ENCODE measurements at places on chromosomes 2 and 18.

GRCh38 chr2:160920061-160920460, 240.2 kb upstream of the TANK start:
- no peak for DNase-seq

DNA sequence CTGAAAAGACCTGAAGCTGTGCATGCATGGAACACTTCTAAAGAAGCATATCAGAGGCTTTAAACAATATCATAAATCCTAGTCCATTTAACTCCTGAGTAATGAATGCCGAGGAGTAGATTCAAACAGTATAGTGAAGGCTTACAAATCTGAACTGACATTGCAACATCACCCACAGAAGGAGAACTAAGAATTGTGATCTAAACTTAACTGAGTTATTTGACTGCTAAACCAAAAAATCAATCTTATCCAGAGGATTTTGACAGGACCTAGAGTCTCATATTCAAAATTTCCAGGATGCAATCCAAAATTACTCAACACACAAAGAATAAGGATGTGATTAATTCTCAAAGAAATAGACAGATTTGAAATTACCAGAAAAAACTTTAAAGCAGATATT, 181.0 kb downstream of the SLC39A10 start:
- DNase-seq = no peak

DNA sequence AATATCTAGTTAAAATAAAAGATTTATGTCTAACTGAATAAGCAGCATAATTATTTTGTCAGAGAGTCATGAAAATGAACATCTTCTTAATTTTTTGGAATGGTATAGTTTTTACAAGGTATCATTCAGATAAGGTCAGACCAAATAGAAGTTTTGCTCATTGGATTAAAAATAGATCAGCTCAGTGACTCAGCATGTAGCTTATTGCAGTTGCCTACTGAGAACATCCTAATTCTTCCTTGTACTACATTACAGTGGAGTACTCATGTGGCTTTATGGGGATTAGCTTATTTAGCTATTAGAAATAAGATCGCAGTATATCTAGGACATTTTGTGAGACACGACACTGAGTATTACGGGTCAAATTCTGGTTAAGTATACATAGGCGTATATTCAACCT, 38.2 kb upstream of the PPM1B start:
- DNase-seq = no peak

GRCh38 chr2:32235315-32235714, 29.4 kb downstream of the NLRC4 start:
- DNase-seq = no peak

DNA sequence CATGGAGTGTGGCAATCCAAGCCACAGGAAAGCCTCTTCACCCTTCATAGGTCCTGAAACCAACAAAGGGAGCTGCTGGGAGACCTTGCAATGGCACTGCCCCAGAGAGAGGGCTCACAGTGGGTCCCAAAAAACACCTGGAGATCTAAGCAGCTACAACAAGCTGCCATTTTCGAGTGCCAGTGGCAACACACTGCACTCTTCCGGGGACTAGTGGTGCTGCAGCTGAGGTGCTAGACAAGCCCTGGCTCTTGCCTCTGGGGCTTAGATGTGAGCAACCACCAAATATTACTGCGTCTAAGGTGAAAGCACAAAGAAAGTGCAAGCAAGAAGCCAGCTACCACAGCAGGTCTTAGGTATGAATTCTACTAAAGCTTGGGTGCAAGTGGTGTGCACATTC, 192.9 kb downstream of the NOL4 start:
- no peak for DNase-seq

DNA sequence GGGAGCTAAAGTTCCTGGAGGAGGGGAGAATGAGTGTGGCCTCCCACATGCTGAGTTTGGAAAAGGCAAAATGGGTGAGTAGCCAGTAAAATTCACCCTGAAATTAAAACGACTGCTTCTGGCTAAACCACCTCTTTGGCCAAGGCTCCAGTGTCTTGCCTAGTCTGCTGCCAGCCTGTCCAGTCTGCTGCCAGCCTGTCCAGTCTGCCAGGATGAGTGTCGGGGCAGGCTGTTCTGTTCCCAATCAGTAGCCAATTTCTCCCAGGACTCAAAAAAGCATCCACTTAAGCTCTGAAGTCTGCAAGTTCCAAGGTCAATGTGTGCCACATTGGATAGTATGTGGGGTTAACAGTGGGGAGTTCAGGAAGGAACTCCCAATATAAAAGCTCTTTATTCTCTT, 134.6 kb upstream of the KLHL29 start:
- DNase-seq = no peak

GRCh38 chr2:204635478-204635877, 90.2 kb downstream of the PARD3B start:
- DNase-seq = no peak

DNA sequence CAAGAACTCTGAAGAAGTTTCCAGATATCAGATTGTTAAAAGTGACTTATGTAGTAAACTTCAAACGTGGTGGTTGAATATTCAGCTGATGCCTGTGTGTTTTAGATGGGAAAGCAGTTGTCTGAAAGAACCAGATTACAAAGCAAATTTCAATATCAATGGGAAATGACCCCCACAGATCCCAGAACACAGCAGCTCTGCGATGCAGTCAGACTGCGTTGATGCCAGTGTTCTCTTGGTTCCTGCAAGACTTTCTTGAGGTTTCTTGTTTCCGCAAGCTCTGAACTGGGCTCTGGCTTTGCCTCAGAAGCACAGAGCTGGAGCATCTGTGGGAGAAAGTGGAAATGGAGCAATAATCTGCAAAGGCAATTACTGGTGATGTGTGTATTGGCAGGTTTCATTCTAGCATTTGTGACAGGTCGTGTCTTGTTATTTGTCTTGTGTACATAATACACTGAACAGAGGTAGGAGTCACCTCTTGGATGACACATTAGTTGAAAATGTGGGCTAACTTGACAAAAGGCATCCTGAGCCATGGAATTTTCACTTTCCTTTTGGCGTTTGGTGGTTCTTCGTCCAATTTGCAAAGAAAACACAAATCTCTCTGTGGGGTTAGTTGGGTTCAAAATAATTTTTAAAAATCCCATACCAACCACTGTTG, 10.8 kb upstream of the LYPD6B start:
- no peak for DNase-seq

- no peak for DNase-seq
Observed at GRCh38 chr2:136239079-136239685, 121.2 kb upstream of the CXCR4 start.

DNA sequence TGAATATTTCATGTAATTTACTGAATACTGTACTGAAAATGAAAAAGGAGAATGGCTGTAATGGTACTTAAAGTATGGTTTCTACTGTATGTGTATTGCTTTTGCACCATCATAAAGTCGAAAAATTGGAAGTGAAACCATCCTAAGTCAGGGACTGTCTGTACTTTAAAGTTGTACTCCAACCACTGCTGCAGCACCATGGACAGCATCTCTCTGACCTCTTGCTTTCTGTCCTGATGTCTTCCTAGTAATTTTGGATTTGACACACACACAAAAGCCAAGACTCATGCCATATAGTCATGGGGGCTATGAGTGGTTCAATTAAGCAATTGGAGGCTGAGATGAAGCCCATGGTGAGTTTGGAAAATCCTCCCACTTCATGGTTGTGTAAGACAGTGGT, 256.3 kb upstream of the PKDCC start:
- DNase-seq = no peak

DNA sequence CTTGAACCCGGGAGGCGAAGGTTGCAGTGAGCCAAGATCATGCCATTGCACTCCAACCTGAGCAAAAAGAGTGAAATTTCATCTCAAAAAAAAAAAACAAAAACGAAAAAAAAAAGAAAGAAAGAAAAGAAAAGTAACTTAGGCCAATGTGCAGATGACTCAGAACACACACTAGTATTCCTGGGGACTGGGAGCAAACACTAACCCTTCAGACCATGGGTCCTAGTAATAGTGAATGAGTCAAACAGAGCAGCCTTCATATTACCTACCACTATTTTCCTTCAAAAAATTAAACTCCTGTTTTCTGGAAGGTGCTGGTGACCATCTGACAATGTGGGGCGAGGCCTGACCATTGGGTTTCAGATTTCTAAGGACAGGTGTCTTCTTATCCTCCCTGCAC, 253.4 kb downstream of the PIEZO2 start:
- DNase-seq = no peak

DNA sequence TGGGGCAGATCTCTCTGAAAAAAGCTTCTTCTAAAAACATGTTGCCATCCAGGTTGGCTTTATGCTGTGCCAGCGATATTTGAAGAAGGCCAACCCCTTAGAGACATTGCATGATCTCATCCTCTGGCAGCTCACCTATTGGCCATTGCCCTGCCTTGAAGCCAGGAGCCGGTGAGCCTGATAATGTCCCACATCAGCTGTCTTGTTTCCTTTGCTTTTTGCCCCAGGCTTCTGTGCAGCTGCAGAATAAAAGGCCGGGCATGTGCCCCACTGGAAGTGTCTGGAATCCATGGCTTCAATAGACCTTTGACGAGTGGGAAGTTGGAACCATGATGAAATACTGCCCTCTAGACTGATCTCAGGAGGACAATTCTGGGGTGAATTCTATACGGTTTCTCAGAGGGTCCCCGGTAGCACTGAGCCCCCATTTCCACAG, 523.5 kb upstream of the ZEB2 start:
- peak; percentile 23 for DNase-seq

GRCh38 chr2:9149388-9149660, 57.3 kb upstream of the ASAP2 start:
- DNase-seq = no peak

DNA sequence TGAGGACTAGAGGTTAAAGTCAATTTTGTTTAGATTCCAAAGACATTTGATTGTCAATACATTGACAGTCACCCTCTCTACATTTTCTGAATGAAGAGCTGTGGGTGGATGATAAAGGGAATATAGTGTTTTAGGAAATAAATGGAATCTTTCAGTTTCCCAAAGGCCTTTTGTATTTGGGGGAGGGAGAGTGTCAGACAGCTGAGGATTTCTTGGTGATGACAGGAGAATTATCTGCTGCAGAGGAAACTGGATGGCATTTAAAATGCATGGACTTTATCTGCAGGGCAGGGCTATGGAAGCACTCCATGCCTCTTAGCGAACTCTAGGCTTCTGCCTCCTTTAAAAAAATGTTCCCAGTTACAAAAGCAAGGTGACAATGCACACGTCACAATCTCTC, 195.1 kb downstream of the KCNS3 start:
- DNase-seq = no peak

GRCh38 chr2:225207043-225207442, 164.8 kb upstream of the DOCK10 start:
- no peak for DNase-seq

GRCh38 chr2:27356056-27356381, 545 bp downstream of the GTF3C2 start:
- DNase-seq = no peak

DNA sequence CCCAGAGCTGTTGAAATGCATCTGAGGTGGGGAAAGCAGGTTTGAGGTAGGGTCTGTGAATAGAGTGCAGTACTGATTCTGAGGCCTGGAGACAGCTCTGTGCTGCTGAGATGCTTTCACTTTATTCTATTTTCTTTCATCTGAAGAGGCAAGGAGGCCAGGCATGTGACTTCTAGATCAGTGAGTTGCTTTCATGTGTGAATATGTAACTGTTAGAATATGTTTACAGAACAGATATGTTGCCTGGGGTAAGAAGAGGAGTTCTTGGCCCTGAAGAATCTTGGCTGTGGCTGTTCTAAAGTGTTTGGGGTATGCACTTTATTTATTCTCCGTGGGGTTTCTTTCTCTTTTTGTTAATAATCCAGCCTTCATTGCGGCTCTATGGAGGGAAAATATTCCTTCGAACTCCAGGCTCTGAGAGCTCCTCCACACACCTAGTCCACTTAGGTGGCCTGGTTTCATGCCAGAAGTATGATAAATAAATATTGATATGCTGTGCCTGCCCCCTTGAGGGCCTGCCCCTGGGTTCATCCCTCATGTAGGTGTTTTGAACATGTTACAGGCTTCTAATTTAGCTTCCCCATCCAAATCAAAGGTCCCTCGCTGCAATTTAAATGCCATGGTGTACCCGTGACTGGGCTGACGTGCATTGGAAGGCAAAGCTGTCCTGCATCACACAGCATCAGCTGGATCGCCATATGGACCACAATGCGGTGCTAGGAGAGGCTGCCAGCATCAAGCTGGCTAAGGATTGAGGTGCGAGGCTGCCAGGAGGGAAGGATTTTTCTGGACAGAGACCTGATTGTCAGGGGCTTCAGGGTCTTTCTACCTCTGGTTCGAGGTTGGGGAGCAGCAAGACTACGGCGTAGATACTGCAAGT, 102.9 kb downstream of the PRKCE start:
- DNase-seq = no peak

DNA sequence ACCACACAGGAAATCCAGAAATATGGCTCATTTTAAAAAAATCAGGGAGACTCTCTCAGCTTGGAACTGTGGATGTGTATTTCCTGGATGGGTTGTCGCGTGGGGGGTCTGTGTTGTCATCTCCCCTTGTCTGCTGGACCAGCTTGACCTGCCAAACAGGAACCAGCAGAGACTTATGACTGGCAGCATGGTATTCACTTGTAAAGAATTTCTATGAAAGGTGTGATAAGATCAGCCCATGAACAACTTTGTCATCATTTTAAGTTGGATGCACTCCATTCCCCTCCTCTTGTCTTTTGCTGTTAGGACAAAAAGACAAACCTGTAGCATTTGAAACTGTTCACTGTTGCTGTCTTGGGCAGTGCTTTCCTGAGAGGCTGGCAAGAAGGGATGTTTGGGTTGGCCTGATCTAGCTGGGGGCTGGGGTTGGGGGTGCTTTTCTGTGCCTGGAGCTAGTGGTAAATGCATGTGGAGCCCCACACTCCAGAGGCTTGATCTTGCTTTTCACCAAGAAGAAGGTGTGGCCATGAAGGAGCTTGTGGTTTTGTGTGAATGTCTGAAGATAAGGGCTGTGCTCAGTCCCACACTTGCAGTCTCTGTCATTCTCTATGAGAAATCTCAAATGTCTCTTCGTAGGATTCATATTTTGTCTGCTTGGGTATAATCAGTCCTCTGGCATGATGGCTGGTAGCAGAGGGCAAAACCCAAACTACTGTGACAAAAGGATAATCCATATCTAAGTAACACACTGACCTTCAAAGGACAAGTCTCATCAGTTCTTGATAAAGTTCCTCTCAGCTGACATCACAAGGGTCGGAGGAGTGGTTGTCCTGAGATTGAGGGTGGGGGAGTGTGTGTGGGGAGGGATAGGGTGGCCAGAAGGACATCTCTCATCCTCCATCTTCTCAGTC, 39.0 kb downstream of the RALB start:
- DNase-seq = no peak

- no peak for DNase-seq
Observed at GRCh38 chr2:195117011-195117410, 540.0 kb upstream of the SLC39A10 start.

DNA sequence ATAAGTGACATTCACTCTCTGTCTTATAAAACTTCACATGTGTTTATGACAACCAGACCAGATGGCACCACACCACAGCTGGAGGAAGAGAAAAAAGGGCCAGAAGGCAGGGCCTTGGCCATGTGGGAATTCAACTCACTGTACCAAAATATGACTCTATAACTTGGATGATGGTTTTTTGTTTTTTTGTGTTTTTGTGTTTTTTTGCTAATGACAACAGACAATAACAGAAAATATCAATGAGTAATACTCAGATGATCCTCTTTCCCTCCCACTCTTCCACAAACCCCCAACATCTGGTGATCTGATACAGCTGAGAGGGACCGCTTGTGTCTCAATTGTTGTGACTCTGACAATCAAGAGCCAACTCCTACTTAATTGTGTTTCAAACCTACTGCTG, 12.4 kb downstream of the NMI start:
- no peak for DNase-seq

All from NCI-H526 (cell line).